ENCODE measurements at places on chromosomes 16 and 17.

- no peak for DNase-seq
Measured at GRCh38 chr17:48545022-48545375, at the start of gene HOXB2. TSS of gene HOXB2 (minus strand) at chr17:48545109. CDS start at chr17:48544911, 198 bp downstream.

GRCh38 chr17:28710861-28711722 is 596 bp downstream of the PROCA1 start:
- DNase-seq, result peak; percentile 92

DNA sequence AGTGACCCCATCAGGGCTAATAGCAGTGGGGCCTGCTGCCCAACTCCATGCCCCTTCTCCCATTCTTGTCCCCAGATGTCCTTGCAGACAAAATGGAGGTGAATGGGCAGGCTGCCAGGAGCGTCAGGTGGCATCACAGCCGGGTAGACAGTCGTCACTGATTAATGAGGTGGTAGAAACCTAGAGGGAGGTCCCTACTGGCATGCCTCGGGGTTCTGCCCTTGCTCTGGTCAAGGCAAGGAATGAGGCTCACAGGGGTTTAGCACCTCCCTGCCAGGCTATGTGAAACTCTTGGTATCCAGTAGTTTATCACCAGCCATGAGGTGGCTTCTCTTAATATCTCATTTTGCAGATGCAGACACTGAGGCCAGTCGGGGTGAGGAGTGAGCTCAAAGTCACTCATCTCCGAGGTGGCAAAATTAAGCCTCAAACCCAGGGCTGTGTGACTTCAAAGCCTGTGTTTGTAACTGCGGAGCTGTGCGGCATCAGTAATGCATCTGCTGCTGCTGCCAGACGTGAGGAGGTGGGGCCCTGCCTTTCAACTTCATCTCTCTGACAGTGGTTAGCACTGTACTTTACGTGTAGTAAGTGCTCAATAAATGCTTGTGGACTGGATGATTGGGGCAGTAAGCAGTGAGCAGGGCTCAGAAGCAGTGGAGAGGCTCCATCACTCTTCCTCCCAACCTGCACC is 21.3 kb downstream of the RAI1 start:
- no peak for DNase-seq

DNA sequence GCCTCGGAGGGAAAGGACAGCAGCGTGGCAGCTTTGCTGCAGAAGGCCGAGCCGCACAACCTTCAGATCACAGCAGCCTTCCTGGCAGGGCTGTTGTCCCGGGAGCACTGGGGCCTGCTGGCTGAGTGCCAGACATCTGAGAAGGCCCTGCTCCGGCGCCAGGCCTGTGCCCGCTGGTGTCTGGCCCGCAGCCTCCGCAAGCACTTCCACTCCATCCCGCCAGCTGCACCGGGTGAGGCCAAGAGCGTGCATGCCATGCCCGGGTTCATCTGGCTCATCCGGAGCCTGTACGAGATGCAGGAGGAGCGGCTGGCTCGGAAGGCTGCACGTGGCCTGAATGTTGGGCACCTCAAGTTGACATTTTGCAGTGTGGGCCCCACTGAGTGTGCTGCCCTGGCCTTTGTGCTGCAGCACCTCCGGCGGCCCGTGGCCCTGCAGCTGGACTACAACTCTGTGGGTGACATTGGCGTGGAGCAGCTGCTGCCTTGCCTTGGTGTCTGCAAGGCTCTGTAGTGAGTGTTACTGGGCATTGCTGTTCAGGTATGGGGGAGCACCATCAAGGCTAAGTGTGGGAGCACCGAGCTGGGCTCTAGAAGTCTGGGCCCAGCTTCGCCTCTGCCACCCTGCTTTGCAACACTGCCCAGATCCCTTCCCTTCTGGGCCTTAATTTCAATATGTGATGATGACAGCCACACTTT is 18.6 kb downstream of the NOD2 start:
- peak; percentile 86 for DNase-seq

DNA sequence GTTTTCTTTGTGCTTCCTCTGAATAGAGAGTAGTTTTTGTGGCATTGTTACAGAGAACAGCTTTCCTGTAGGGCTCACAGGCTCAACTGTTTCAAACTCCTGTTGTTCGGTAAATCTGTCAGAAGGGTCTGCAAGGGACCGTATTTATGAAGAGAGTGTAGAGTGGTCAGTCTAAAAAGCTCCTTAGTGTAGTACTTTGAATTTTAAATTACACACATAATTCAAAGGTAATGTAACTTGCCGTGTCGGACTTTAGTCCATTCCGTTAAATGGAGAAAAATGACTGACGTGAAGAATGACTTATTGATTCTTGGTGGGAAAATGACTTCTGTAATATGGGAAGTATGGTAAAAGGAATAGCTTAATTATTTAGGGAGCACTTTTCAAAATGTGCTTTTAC is 190.9 kb downstream of the WWOX start:
- DNase-seq, result no peak

DNA sequence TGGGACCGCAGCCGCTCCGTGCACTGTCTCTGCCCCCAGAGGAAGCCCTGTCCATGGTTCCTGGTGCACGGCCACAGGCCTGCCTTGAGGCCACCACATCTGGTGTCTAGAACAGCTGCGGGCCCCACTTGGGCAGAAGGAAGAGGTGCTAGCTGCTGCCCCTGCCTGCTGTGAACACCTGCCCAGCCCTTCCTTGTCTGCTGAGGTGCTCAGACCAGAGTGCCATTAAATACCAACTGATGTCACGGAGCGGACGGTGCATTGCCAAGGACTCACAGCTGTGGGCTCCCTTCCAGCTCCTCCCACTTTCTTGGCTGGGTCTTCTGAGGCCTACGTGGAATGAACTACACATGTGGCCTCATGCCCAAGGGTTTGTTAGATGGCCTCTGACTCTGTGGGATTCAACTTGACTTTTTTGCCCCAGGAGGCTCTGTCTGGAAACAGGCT is 146.1 kb downstream of the RAB11FIP4 start:
- no peak for DNase-seq

DNA sequence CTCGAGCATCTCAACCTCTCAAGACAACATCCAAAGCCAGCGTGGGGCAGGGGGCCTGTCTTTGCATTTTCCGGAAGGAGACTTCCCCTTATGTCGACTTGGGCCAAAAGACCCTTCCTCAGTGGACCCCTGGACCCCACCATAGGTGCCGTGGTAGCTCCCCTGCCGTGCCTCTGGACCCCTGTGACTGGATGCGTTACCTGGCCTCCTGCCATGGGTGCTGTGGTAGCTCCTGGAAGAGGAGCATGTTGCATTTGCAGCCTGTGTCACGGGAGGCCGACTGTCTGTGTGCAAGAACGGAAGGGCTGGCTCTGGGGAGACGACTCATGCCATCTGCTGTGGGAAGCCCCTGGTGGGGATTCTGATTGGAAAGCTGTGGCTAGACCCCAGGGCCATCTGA is 130.1 kb downstream of the FOXL1 start:
- no peak for DNase-seq

GRCh38 chr17:56045872-56046271 is 107.4 kb upstream of the ANKFN1 start:
- no peak for DNase-seq

- DNase-seq, result peak; percentile 44
Measured at GRCh38 chr16:11640987-11641817, 27.1 kb upstream of the SNN start.

- DNase-seq, result no peak
Measured at GRCh38 chr17:42313773-42314566, 25.7 kb downstream of the STAT5A start.

DNA sequence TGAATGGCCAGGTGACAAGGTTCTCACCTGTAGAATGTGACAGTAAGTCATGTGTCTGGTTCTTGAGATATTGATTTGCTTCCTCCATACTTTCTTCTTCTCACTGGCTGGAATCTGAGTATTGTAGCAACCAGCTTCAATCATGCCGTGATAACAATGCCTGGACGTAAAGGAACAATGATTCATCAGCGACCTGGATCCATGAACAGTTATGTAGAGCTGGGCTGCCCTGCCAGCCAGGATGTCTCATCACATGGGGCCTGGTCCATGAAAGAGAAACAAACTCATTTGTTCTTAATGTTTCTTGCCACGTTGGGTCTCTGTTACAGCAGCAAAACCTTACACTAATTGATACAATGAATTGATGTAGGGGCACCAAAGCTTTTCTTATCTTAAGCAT is 627.2 kb downstream of the TOX3 start:
- no peak for DNase-seq

DNA sequence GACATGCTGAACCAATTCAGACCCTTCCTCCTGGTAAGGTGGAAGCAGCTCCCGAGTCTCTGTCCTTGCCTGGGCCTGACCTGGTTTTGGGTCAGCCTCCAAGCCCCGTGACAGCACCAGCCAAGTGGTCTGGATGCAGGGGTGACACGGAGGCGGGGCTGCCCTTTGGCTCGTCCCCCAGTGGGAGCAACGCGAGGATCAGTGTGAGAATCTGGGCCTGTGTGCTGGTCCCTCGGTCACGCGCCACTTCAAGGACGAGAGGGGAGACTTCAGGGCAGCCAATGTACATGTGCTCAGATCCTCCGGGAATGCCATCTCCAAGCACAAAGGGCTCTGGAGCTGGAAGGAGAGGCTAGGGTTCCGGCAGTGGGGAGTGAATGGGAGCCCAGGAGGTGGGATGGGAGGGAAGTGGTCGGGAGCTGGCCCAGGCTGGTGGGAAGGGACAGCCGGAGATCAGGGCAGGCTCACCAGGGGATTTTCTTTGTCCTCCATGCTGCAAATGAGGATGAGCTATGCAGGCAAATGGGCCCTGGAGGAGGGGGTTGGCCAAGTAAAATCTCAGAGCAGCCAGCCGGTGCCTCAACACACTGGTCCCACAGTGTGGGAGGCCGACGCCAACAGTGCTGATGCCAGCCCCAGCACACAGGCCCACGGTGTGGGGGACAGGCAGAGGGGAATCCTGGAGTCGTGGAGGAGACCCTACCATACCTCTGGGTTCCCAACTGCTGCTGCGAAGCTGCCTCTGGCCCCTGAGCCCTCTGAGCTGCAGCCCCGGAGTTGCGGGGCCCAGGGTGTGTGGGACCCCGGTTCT is 4.2 kb upstream of the NDRG4 start:
- peak; percentile 79 for DNase-seq

DNA sequence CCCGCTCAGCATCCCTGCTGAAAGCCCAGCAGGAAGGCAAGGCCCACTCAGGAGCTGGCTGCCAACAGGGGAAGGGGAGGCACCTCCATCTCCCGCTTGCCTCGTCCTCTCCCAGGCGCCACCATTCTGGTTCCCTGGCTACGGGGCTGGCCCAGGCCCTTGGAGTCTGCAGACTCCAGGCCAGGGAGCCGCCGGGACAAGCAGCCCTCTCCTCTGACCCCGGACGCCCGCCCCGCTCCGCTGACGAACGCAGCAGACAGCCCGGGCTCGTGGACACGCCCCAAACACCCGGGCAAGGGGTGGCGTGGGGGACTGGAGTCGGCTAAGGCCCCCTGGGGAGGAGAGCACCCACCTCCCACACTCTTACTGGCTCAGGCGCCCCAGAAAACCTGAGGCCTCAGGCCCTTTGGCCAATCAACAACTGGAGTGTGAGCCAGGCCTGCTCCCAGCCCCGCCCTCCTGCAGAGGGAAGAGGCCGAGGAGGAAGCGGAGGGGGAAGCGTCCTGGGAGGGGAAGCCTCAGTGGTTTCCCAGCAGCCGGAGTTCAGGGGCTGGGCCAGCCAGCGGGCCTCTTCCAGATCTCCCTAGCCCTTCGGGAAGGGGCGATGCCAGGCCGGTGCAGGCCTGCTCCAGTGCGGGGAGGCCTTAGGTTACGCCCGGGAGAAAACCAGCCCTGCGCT is 4.2 kb downstream of the MNT start:
- DNase-seq, result peak; percentile 87

DNA sequence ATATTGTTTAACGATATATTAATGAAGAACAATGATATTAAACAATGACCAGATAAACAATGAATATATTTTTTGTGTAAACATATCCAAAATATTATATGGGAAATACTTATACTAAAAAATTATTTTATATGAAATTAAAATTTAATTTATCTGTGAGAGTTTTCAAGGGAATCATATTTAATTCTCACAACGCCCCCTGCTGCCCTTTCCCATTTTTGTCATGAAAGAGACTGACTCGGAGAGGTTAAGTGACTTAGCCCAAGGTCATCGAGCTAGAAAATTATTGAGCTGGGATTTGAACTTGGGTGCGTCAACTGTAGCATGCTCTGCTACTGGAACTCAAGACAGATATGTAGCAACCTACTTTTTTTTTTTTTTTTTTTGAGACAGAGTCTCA is 7.2 kb upstream of the MYCBPAP start:
- no peak for DNase-seq

DNA sequence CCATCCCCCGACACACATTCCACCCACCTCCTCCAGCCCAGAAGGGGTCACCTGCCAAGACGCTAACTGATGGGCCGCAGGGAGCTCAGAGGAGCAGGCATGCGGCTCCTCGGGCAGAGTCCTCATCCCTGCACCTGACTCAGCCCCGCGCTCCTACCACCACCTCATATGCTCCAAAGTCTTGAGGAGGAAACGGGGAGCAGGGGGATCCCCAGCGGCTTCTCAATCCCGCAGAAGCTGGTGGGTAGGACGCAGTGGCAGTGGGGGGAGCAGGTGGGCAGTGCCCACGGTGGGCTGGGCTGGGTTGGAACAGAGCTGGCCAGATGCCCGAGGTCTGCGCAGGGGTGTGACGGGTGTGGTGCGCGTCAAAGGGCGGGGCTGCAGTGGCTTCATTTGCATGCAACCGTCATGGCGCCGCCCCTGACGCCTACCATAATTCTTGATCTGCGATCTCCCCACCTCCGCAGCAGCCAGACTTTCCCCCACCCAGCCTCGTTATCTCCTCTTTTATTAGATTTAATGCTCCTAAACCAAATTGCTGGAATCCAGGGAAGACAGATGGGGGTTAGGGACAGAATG is 39.0 kb upstream of the EMP2 start:
- DNase-seq, result peak; percentile 87

DNA sequence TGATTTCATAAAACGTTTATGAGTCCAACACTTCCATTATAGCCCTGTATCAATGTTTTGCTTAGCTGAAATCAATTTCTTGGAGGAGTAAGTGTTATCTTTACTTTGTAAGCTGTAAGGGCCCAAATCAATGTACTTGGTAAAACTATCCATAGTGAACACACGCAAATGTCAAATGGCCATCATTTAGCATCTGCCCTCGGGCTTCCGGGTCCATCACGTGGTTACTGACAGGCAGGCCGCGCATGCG is 687 bp upstream of the NARF start:
- no peak for DNase-seq

- DNase-seq, result no peak
Measured at GRCh38 chr17:34711646-34712045, 132.3 kb downstream of the TMEM132E start.

DNA sequence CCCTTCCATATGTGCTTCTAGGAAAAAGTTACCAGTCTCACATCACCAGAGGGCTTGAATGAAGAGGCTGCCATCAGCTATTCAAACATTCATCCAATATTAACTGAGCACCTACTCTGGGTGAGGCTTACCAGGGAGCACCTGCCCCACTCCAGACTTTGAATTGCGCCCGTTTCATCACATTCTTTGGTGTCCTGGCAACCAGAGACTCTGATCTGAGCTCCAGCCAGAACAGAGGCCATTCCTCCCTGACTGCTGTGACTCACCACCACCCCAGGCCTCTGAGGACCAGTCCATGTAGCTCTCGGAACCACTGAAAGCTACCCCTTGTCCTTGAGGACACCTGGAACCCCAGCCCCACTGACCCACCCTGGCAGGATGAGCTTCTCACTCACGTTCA is at the start of gene C16orf96:
C16orf96 (plus strand) TSS at position 229 of the 400 bp plus-strand sequence; CDS start at position 379, 150 bp downstream.
- no peak for DNase-seq

Data from head of caudate nucleus (tissue), 42 donors.